ENCODE measurements at places on chromosomes 7 and 10. TPM values are rescaled to one million over a fixed set of nuclear protein-coding genes. Genes with fewer than 3 reads are reported as not detected.

Gene VWC2
- total RNA-seq, result 0.60 TPM

DNA sequence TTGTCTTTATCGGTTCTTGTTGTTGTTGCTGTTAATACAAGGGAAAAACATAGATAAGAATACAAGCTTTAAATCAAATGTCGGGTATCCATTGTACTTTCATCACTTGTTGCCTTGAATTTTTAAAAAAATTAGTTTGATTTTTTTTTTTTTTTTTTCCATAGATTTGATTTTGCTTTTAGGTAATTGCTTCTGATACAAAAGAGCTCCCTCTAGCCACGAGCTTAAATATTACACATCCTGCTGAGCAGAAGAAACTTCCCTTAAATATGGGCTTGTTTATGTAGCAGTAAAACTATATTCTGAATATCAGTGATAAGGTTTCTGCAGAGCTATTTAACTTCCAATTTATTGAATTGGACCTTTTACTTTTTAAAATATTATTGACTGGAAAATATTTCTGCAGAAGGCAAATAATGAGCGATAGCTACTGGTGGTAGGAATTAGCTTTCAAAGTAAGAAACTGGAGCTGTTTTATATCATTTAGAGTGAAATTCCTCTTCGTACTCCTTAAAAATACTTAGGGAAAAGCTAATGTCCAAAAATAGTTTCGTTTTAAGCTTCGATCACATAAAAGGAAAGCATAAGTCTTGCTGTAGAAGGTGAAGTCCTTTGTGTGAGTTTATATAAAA is 216.9 kb downstream of the POLR1F start:
- no peak for DNase-seq

DNA sequence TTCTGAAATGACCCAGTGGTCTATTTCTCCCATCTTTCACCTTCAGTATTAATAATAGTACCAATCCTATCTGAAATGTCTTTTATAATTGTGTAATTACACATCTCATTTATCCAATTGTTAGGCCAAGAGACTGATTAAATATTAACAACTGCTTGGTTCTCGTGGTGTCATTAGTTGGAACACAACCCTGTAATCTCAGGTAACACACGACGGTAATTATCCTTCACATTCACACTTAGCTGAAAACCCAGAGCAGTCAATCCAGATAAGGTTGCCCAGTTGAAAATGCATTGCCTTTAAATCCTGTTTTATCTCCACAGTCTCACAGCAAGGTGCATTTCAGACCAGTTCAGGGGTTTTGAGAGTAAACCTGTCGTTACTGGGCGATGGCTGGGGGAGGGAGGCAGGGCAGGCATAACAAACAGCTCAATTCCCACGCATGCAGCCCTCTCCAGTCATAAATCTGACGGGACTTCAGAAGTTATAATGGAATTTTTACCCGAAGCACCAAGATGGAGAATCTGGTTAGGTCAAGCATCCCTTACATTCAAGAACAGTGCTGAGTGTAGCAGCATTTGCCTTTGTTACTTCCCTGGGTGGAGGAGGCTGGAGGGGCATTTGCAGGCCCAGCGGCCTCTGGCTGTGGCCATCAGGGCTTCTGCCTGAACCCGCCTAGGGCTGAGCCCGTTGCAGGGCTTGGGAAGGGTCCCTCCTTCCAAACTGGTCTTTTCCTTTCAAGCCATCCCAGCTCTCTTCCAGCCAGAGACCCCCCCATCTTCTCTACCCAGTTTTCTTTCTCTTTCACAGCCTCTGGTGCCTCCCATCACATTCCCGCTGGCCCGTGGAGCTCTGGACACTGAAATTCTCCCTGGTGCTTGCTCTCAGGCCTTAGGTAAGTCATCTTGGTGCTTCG is 201.0 kb upstream of the LYZL2 start:
- no peak for DNase-seq

Gene ANK3
- 6.1 TPM for total RNA-seq

Gene NOLC1
- 38.6 TPM for total RNA-seq

DNA sequence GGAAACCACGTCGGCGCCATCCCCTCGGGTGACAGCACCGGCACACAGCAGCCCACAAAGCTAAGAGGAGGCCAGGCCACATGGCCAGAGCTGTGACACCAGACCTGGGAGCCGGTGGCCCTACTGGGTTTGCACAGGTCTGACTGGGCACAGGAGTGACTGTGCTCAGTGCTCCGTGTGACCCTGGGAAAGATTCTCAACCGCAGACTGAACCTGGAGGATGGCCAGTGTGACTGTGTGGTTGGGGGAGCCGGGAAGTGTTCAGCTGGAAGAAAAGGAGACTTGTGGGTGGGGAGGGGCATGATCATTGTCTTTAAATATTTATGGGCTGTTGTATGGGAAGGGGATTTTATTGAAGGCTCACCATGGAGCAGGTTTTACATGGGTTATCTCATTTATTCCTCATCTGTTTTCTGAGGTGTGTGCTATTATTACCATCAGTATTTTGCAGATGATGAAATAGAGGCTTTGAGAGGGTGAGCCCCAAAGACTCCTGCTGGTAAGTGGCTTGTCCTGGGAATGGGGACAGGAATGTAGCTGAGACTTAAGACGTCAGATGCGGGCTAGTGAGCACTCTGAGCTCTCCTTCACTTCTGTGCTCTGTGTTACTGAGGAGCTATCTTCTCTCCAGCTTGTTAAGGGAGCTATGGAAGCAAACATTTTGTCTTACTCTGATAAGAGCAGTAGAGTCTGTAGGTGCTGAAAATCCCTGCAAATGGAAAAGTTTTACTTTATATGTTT is 127.5 kb downstream of the TMEM178B start:
- DNase-seq, result no peak

GRCh38 chr10:82850191-82850590 is 975.2 kb downstream of the NRG3 start:
- no peak for DNase-seq

Gene GIMAP6
- 24.5 TPM for total RNA-seq

DNA sequence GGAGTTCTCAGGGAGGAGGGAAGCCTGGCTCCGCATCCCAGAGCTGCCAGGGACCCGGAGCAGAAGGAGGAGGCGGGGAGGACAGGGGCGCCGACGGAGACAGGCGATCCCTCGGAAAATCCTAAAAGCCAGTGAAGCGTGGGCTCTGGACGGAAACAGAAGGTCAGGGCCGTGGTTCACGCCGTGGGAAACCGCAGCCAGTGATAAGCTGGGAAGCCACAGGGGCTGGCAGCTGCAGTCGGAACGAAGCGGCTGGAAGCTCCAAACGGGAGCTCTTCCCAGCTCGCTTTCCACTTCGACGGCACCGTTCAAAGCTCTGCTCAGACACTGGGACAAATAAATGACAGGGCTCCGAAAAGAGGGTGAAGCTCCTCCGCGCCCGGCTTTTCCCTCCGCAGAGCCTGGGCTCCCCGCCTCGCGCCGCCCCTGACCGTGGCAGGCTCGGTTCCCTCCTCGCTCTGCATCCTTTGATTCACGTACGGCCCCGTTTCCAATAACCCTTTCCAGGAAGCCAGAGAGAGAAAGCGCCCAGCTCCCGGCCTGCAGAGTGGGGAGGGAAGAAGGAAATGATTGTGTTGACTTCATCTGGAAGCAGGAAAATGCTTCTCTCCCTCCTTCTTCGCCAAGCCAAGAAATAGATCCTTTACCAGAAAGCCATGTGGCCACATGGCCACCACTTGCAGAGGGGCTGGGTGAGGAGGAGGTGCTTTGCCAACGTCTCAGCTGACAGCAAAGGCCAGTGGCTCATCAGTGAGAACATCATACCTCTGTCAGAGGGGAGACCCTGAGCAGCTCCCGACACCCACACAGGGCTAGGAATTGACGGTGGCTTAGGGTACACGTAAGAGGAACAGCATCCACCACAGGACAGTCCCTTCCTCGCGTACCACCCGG is 57.4 kb downstream of the ADRB1 start:
- DNase-seq, result peak; percentile 84

GRCh38 chr10:3054183-3054850 is 13.0 kb upstream of the PFKP start:
- no peak for DNase-seq

Gene OLAH
- total RNA-seq, result 1.3 TPM

Measured in posterior vena cava (tissue), 2 donors.